Stimulated activated CD4-positive, alpha-beta T cell treated with anti-CD3 and anti-CD28 coated beads, Interleukin-2, amount 100 ng/mL, for 24 hours (primary cell): ENCODE measurements at places on chromosomes 4 and X.

- DNase-seq = no peak
Measured at GRCh38 chr4:112140536-112140935, 4.7 kb upstream of the FAM241A start.

DNA sequence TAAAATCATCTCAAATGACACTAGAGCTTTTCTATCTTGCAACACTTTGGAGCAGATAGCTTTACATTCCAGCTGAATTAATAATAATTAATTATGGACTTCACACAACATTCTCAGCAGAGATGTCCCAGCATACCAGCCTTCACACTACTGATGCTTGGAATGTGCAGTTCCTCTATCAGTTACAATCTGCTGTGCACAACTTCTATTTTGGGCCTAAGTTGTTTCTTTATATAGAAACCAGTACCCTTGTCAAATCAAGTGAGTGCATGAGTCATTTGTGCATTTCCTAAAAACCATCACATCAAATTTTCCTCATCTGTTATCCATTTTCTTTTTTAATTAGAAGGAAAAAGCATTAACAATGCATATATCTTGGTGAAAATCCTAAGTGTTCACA, 8.8 kb upstream of the RASL11B start:
- DNase-seq = no peak

DNA sequence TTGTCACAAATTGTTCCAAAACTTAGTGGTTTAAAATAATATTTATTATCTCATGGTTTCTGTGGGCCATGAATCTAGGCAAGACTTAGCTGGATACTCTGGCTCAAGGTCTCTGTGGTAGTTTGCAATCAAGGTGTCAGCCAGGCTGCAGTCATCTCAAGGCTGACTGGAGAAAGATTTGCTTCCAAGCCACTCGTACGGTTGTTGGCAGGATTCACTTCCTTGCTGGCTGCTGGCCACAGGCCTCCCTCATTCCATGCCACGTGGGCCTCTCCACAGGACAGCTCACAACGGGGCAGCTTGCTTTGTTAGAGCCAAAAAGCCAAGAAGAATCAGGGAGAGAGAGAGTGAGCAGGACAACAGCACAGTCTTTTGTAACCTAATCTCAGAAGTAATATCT, 101.4 kb downstream of the WWC2 start:
- DNase-seq = no peak

DNA sequence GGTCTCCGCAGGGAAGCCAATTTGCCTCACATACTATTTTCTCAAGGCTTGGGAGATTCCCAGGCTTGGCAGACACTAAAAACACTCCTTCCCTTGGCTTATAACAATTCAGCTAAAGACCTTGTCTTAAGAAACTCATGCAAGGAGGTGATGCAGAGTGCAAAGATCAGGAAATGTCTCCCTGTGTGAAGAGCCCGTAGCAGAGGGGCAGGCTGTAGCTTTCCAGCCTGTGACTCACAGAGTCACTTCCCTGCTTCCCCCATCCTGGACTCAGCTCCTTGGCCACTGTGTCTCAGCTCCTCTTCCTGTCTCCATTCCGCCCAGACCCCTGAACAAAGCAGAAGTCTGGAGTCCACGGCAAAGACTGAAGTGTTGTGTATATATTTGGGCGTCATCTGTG, 56.1 kb downstream of the KDR start:
- no peak for DNase-seq

GRCh38 chr4:77021614-77022089, 54.1 kb downstream of the CCNI start:
- no peak for DNase-seq

- DNase-seq = no peak
Measured at GRCh38 chr4:48247878-48248558, 21.6 kb downstream of the TEC start.

GRCh38 chrX:144259054-144259453, 375.2 kb downstream of the UBE2NL start:
- no peak for DNase-seq

- DNase-seq = no peak
Measured at GRCh38 chrX:68183612-68184214, 249.6 kb downstream of the OPHN1 start.

DNA sequence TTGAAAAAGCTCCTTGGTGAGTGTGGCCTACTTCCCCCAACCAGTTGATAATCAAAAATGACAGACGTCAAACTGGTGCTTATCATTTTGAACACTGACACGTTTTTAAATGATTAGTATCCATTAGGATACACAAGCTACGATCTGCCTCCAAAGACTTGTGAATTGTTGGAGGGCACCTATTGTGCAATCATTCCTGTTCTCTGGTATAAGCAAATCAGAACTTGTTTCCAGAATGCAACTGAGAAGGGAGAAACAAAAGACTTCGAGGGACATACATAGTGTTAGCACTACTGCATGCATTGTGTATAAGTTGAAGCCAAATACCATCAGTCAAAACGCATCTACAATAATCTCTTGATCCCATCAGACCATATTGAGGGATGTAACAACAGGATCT, 11.6 kb downstream of the NPY2R start:
- no peak for DNase-seq

DNA sequence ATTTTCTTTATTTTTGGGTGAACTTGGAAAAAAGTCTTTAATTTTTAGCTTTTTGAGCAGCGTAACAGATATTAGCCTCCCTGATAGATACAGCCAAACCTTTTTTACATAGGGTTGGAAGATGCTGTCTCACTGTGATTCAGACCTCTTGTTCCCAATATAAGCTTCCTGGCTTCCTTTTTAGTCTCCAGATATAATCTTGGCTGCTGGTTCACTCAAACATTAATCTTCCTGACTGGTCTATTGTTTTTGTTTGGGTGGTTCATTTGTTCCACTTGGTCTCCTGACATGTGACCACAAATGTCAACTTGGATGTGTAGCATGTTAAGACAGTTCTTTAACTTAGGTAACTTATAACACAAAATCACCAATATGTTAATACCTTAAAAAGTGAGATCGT, 23.0 kb downstream of the RPA4 start:
- no peak for DNase-seq

- no peak for DNase-seq
Measured at GRCh38 chrX:37785569-37785968, 5.7 kb downstream of the CYBB start.

DNA sequence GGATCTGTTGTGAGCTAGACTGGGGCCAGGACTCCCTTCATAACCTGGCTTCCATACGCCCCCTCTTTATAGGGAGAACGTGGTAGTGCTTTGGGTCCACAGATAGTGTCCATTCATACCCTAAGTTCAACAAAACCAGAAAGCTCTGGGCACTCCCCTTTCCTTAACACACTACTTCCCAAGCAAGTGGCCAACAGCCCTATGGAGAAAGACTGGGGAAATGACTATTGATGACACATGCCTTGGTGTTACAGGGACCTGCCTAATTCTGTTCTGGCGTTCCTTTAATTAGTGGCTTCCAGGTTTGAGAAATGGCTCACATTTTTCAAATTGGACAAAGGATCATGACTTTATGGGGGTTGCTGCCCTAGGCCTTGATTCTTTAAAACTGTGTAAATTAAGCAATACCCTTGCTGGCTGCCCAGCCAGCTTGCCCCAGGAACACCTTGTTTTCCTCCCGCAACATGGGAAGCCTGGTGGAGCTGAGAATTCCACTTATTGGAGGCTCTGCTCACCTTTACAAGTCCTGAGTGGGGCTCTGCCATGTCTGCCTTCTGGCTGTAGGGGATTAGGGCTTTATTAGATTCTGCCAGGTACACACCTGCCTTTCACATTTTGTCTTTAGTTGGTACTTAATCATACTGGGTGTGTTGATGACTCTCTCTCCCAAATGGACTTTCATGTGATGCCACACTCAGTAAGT, 61.1 kb downstream of the RGS12 start:
- no peak for DNase-seq
